Activated CD8-positive, alpha-beta memory T cell treated with anti-CD3 and anti-CD28 coated beads for 1 hour (primary cell): ENCODE measurements at places on chromosomes 2 and 18.

DNA sequence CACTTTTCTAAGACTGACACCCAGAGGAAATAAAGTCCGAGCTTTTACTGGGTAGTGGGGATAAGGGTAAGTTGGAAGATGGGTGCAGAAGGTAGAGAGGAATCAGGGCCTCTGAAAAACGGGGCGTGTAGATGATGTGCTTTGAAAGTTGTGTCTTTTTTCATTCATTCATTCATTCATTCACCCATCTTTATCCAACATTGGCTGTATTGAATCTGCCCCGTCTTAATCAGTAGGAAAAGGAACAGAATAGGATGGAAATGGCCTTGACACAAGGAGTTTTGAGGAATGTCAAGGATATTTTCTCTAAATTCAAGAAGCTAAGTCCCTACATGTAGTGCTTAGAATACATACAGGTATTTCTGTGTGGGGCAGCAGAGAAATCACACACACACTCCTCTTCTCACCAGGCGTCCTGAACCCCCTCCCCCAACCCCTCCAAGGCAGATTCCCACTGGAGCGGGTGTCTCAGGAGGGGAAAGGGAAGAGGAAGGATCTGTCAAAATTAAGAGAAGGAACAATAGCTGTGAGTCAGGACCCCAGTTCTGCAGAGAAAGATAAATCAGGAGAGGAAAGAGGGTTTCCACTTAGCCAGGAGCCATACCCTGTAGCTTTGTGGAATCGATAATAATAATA lies 13.9 kb downstream of the DYSF start:
- no peak for DNase-seq

- DNase-seq: no peak
These were observed 1936.8 kb upstream of the PIK3C3 start for GRCh38 chr18:40018266-40018665.

DNA sequence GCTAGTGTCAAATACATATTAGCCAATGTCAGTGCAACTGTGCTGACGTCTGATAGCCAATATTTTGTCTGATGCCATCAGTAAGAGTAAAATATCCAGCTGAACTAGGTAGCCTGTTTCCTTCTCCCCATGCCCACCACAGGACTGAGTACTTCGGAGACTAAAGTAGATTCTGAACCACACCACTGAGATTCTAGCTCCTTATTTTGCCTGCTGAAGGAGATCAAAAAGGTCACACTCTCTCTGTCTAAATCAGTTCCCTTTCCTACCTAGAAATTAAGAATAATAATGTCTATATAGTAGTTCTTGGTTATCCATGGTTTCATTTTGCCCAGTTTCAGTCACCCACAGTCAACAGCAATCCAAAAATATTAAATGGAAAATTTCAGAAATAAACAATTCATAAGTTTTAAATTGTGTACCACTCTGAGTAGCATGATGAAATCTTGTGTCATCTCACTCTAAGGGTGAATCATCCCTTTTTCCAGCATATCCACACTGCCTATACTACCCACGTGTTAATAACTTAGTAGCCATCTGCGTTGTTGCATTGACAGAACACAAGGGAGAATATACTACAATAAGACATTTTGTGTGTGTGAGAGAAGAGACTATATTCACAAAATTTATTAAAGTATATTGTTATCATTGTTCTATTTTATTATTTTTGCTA lies 1043.3 kb upstream of the PIK3C3 start:
- DNase-seq: no peak

- DNase-seq: no peak
These were observed 98.9 kb upstream of the ATP8B1 start for GRCh38 chr18:57901825-57902589.

GRCh38 chr2:129396980-129397599 lies 582.4 kb upstream of the RAB6C start:
- no peak for DNase-seq
